Stimulated activated CD4-positive, alpha-beta T cell treated with anti-CD3 and anti-CD28 coated beads, Interleukin-15, amount 100 ng/mL, for 48 hours (primary cell): ENCODE measurements at places on chromosomes 5 and 9.

DNA sequence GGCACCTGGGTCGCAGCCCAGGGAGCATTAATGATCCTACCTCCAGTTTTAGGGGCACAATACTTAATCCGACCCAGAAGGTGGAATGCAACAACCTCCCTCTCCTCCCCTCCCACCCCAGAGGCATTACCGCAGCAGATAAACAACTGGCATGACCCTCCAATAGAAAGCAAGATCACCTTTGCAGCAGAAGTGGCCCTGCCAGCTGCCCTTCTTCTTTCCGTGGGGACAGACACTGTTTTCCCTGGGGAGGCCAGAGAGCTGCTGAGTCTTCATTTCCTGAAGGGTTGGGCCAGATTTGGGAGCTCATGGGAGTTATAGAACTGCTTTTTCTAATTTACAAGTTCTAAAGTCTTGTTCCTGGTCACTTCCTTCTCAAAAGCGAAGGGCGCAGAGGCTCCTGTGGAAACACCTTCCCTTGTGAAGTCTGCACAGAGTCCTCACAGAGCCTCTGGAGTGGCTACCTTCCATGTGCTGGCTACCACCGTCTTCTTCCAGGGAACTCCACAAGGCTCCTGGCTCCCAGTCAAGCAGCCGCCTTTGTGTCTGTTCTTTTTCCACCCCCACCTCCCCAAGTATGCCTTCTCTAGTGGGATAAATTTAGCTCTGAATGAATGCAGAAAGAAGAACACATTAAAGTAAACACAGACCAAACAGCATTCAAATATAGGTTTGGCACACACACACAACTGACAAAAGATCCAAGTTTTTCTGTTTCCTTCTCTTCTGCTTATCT is 8.0 kb upstream of the PALM2AKAP2 start:
- no peak for DNase-seq

GRCh38 chr9:38311382-38312270 is 80.9 kb upstream of the ALDH1B1 start:
- DNase-seq = no peak

DNA sequence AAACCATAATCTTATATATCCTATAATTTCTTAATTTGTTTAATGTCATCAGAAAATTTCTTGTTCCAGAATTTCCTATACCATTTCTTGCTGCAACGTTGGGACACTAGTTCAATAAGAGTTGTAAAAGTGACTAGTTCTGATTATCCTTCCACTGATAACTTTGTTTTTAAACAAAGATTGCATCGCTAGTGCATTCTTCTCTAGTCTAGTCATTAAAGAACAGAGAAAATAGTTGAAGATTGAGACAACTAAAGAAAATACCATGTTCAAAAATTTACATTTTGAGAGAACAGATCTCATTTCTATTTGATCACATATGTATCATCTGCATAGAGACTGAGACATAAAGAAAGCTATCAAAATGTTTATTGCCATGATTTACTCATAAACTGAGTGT is 1888.2 kb downstream of the EFNA5 start:
- no peak for DNase-seq

DNA sequence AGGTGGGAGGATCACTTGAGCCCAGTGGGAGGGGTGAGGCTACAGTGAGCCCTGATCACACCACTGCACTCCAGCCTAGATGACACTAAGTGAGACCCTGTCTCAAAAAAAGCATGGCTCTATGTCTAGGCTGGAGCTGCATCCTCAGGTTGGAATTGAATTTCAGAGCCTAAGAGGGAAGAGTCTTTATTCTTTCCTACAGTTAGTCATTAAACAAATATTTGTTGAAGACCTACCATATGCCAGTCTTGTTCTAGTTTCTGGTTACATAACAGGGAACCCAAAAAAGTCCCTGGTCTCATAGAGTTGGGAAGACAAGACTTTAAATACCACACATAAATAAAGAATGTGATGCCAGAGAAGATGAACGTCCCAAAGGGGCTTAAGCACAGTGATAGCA is 6.9 kb upstream of the GRPEL2 start:
- no peak for DNase-seq

- no peak for DNase-seq
Measured at GRCh38 chr9:10946676-10947410, 334.0 kb upstream of the PTPRD start.

DNA sequence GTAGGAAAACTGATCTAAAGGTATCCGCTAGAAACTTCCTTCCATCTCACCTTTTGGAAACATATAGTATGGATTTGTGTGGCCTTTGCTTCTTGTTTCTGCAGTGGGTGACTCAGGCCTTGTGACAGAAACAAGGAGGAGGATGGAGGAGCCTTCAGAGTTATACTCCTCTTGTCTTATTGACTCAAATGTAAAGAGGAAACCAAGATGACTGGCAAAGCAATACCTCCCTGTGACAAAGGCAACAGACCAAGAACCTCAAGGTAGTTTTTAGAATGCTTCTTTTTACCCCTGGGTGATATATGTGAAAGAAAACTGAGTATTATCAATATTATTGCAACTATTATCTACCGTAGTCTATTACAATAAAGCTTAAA is 123.3 kb upstream of the SLIT3 start:
- no peak for DNase-seq

- DNase-seq = no peak
Measured at GRCh38 chr5:143791848-143792731, 19.9 kb upstream of the HMHB1 start.

DNA sequence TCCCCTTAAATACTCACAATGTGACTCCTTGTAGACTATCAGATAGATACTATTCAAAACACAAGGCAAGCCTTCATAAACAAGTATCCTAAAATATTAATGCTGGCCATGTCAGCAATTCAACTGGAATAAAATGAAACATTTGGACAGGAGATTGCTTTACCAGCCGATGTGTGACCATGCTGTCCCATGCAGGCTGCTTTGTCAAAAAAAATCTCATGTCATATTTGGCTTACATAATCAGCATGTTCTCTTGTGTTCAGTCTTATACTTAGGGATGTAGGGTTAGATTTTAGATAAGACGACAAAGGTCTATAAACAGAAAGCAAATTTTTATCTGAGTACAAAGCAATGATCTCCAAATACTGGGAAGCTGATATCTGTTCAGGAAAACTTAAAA is 108.5 kb downstream of the NR6A1 start:
- DNase-seq = no peak

- no peak for DNase-seq
Measured at GRCh38 chr5:73031839-73032238, 76.0 kb downstream of the FCHO2 start.

DNA sequence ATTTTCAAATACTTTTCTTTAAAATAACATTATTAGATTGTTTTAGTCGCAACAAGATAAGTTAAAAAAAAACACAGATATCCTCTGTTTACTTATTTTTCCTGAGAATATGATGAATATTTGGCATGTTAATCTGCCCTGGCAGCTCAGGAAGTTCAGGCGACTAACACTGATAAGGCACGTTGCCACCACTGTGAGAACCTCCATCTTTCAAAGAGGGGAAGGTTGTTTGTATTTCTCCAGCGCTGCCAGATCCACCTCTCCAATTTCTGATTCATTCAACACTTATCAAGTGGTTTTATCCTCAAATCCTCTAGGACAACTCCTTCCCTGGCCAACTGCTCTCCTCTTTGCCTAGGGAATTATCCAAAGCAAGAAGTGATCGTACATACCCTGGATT is 21.8 kb downstream of the CTNNAL1 start:
- DNase-seq = no peak

DNA sequence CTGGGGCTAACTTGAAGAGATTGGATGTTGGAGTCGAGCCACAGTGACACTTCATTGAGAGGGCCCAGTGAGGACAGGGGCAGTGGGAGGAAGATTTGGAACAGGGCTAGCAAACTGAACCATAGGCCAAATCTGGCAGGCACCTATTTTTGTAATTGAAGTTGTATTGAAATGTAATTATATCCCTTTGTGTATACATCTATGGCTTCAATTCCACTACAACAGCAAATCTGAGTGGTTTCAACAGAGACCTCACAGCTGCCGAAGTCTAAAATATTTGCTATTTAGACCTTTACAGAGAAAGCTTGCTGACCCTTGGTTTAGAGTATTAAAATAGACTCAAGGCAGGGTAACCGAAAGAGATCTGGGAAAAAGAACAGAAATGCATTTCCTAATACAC is 4.7 kb upstream of the TNFSF8 start:
- DNase-seq = no peak

DNA sequence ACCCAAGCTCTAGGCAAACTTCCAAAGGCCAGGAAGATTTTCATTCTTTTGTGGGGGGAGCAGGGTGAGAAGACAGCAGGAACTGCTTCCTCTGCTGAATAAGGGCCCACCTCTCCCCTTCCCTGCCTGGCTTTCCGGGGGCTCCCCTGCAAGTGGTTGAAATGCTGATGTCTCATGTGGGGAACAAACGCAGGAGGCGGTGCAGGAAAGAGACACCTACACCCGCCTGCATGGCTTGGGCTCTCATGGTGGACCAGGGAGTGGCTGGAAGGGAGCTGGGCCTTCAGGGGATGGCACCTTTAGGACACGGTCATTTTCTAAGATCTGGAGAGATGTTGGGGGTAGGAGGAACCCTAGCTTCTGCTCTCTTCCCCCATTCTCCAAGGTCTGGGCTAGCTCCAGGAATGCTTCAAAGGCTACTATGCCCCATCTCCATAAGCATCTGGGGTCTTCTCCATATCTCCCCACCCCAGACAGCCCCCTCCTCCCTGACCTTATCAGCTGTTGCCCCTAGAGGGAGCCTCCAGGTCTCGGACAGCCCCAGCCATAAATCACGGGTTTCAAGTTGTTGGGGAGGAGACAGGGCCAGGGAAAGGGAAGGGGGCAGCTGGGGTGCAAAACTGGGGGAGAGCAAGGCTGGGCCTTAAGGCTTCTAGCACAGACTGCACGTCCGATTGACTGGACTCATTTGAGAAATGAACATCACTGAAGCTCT is 76.6 kb downstream of the PSD2 start:
- DNase-seq = no peak

DNA sequence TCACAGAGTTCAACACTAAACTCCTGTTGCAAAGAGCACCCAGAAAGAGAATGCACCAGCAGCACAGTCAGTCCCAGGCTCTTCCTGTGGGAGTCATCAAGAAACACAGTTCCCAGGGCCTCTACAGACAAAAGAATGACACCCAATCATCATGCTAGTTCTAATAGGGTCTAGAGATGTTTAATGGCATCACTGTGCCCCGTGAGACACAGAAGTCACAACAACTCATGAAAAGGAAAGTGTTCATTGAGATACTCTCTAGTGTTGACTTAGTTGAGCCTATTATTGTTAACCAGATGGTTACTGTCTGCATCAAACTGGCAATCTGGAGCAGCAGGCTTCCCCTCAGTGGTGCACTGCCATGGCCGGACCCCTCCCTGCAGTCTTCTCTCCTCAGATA is 1.6 kb downstream of the KLHL3 start:
- DNase-seq = no peak

- no peak for DNase-seq
Measured at GRCh38 chr5:555058-555623, 30.9 kb upstream of the SLC9A3 start.

DNA sequence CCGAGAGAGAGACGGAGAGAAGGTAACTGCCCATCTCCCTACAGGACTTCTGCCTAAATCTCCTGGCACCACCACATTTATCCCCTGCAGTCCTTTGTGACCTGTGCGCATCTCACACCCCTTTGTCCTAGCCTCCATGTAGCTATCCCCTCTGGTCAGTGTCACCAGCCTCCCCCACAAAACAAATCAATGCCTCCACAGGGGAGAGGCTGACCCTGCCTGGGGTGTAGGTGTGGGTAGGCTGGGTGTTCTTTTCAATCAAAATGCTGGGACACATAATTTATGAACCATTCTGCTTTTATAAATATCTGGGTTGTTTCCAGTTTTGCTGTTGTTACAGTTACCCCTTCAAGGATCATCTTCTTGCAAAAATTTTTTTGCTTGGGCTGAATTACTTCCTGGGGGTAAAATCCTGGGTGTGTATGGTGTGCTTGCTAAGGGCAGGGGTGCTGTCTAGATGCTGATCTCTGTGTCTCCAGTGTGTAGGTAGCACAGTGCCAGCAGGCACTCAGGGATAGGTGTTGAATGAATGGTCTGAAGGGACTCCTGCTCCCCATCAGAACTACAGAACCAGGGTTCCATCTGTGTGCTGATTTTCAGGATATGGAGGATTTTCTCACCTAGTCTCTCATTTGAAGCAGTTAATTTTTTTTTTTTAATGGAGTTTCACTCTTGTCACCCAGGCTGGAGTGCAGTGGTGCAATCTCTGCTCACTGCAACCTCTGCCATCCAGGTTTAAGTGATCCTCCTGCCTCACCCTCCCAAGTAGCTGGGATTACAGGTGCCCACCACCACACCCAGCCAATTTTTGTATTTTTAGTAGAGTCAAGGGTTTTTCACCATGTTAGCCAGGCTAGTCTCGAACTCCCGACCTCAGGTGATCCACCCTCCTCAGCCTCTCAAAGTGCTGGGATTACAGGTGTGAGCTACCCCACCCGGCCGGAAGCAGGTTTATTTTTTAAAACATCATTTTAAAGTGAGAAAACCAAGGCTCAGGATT is at the start of gene GARIN3:
TSS of gene GARIN3 (minus strand) at position 51 of the 1,000 bp plus-strand sequence. CDS start 96 bp downstream, outside the sequence.
- no peak for DNase-seq

- DNase-seq = no peak
Measured at GRCh38 chr9:124754289-124754688, 16.8 kb downstream of the NR6A1 start.

DNA sequence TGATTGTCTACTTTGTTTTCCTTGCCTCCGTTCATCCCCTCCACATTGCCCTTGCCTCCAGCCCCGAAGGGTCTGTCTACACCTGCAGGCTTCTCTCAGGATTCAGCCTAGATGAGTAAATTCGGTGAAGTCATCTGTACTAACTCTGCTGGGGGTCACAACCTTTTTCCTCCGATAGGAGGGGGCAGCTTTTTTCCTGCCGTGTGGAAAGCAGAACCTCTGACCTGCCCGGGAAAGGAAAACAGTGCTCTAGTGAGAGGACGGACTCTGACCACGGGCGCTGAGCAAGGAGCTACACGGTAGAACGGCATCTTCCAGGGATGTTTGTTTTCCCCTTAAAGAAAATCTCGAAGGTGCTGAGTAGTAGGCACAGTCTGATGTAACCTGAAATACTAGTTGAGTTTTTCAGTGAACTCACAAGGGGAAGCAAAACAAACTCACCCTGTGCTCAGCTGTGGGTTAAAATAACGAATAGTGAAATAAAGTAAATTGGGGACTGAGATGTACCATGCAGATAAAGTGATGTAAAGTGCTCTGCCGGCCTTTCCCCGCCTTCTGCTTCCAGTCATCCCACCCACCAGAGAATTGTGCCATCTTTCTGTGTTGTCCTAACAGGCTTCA is 281.8 kb downstream of the AOPEP start:
- DNase-seq = no peak
